NCI-H1092 treated with DMSO at 0.1 percent for 48 hours (cell line): ENCODE measurements at places on chromosomes 7 and 10.

- DNase-seq = no peak
These were observed 17.5 kb upstream of the OTUD1 start for GRCh38 chr10:23421397-23421796.

GRCh38 chr10:100140070-100140469, 45.8 kb downstream of the ERLIN1 start:
- DNase-seq = no peak

DNA sequence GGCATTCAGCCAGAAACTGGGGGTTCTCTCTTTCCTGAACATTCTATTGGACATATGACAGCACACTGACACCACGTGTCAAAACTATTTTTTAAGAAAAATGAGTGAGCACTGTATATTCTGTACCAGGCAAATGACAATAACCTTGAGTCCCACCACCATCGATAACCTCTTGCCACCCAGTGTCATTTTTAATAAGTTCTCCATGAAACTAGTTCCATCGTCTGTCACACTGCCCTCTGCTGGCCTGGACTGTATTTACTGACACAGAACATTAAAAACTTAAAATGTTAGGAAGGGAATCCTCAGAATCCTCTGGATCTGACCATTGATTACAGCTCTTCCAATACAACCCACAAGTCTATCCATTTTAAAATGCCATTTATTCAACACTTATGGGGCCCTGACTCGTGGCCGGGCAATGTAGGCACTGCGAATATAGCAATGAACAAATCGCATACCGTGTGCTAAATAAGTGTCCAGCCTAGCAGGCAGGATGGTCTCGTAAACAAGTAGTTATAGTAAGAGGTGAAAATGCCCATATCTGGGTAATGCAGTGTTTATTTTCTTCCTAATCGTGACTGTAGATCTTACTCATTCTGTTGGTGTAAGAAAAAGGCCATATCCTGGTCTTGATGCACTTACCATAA, 35.9 kb upstream of the CACNB2 start:
- DNase-seq = no peak

DNA sequence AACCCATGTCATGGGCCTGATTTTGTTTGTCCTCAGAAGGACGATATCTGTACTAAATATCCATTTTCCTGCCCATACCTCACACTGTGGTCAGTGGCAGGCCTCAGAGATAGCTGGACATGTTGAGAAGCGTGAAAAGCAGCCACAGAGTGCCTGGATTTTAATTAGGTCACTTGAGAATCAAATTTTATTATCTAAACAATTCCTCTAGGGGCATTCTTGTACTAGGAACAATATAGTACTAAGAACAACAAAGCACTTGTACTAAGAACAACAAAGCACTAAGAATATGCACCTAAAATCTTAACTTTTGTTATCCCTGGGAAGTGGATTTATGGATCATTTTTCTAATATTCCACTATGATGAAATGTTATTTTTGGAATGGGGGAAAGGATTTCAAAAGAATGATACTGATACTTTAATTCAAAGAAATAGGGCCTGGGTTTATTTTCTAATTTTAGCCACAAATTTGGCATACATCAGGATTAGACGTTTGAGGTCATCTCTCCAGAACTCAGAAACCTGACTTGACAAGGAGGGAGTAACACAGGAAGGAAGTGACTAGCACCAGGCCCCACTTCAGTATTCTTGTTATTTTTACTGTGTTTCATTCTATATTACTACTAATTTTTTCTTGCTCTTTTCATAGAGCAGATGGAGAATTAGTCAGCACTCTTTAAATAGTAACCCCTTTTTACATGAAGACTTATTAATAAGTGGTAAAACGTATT, 112.2 kb downstream of the EXOC4 start:
- no peak for DNase-seq

- peak; percentile 29 for DNase-seq
These were observed 14.4 kb upstream of the WBP1L start for GRCh38 chr10:102729029-102730026.

DNA sequence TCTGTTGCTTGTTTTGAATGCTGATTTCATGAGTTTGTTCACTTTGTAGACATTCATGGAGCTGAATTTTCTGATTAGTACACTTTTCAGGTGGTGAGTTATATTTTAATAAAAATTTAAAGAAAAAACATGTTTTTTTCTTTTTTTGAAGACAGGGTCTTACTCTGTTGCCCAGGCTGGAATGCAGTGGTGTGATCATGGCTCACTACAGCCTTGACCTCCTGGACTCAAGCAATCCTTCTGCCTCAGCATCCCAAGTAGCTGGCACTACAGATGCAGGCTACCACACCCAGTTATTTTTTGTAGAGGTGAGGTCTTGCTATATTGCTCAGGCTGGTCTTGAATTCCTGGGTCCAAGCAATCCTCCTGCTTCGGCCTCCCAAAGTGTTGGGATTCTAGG, 23.7 kb downstream of the PDZD8 start:
- no peak for DNase-seq

DNA sequence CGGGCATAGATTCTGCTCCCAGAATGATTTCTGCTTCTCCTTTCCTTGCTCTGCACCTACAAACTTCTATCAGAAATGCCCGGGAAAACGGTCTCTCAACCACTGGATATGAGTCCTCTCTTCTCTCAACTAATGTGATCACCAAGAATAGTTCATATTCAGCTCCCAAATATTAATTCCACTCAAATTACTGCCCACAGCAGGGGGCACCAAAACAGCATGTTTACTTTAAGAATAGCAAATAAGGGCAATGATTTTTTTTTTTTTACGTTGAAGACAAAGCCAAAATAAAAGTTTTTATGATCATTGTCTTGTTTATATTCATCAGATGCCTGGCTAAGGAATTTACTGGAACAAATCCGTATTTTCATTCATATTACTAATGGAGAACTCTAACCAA, 94.9 kb upstream of the PRSS1 start:
- no peak for DNase-seq

DNA sequence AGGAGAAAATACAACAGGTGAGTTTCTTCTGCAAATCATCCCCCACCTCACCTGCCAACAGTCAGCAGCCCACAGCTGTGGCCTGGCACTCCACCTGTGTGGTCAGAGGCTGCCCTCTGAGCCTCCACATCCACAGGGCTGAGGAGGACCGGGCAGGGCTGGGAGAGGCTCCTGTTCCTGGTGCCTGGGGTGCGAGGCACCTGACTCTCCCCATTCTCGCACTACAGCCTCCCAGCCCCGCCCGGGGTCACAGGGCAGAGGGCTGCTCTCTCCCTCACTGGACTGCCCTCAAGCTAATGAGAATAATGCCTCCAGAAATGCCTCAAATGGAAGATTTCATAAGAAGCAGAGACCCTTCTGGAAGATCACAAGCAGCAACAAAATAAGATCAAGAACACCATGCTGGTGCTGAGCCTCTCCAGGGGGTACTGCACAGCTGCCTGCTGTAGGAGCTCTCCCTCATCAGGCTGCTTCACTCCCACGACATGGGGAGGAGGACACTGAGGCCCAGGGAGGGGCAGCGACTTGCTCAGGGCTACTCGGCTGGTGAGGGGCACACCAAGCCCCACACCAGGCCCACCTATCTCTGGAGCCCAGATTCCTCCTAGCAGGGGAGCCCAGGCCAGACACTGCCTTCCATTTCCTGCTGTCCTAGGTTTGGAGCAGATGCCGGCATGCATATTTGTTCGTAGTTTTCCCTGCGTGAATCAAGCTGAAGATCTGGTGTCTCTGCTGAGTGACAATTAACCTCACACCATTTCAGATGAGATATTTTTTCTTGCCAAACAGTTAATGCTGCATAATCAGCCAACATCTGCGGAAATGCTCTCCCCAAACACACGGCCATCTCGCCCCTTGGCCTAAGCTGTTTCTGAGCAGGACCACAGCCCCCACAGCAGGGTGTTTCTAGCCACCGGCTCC, 76.5 kb downstream of the FAM53B start:
- DNase-seq = no peak

- no peak for DNase-seq
These were observed 767 bp upstream of the ADAM8 start for GRCh38 chr10:133277277-133277992.

- no peak for DNase-seq
These were observed 355.1 kb downstream of the GALNT17 start for GRCh38 chr7:71486856-71487628.

GRCh38 chr7:36283181-36283580, 106.5 kb upstream of the ANLN start:
- DNase-seq = no peak

DNA sequence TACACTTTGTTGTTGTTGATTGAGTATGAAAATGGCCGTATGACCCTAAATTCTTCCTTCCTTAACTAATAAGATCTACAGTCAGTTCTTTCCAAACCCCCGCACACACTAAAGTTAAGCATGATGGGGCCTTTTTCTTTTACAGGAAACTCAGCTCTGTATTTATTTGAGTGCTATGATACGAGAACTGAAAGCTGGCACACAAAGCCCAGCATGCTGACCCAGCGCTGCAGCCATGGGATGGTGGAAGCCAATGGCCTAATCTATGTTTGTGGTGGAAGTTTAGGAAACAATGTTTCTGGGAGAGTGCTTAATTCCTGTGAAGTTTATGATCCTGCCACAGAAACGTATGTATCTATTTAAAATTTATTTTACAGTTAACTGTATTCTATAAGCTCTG, 14.2 kb upstream of the NUP42 start:
- no peak for DNase-seq

DNA sequence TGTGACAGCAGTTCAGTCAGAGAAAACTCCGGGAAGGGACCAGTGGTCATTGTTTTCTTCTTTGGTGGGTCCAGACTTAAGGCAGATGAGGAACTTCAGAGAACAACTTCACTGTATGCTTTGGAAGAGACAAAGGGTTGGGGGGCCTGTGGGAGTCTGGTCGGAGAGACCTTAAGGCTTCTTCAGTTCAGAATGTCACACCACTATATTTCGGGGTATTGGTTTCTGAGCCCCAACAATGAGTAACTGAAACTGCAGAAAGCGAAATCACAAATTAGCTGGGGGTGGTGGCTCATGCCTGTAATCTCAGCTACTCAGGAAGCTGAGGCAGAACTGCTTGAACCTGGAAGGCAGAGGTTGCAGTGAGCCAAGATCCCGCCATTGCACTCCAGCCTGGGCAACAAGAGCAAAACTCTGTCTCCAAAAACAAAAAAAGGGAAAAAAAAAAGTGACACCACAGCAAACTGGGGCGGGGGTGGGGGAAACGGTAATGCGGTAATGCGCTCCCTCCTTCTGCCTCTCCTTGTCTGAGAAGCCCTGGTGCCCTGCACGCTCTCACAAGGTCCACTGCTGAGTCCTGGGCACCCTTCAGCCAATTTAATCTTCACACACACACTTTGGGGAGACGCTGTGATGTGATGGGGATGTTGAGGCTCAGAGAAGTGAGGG, 2.2 kb upstream of the ADIRF start:
- no peak for DNase-seq

DNA sequence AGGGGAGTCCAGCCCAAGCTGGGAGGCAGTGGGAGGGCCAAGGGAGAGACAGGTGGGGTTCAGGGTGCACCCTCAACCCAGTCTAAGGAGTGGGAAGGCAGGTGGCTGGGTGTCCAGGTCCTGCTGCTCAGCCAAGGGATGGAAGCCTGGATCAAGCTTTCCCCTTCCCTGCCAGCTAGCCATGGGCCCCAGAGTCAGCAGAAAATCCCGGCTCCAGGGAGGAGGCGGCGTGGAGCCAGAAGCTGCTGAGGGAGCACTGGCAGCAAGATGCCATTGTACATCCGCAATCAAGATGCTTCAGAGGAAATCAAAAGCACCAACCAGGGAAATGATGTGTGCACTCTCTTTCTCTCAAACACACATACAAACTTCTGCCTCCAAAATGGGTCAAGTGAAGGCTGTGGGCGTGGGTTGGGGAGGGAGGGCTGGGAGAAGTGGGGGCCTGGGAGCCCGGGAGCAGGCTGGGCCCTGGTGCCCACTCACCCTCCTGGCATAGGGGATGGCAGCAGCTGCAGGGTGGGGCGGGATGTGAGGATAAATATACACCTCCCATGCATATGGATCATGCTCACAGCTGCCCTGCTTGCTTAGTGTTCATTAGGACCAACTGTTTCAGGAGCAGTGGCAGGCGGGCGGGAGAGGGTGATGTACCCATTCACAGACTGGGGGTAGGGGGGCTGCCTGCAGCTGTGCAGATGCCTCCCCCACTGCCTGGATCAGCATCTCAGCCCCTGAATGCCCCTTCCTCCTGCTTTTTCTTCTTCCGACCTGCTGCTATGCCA, 24.2 kb downstream of the TRIM8 start:
- DNase-seq = no peak

GRCh38 chr7:108249453-108249852, 119.3 kb upstream of the LAMB4 start:
- DNase-seq = no peak

DNA sequence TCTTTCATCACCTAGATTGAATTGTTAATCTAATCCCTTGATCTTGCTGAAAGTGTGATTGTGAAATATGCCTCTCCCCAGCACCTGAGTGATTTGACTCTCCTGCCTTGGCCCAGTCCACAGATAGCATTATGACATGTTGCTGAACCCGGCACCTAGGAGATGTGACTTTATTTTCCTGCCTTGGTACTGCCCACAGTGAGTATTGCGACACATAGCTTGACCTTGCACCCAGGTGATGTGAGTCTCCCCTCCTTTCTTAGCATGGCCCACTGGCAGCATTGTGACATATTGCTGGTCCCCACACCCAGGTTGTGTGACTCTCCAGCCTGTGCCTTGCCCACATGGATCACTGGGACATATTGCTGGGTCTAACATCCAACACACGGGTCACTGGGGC, 32.5 kb upstream of the ZNF107 start:
- DNase-seq = no peak

DNA sequence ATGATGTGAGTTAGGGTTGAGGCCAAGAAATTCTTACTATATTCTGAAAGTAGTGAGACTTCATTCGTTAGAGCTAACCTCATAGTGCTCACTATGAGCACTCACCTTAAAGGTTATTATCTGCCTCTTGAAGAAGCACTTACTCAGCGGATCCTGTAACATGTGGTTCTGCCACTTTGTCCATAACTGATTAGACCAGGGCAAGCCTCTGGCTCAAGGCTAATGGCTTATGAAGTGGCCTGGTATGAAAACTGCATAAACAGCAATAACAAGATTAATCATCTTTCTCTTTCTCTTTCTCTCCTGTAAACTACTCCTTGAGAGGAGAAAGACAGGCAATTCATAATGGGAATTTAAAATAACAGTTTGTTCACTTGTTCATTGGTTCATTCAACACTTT, 82.8 kb downstream of the MAPK8 start:
- no peak for DNase-seq

DNA sequence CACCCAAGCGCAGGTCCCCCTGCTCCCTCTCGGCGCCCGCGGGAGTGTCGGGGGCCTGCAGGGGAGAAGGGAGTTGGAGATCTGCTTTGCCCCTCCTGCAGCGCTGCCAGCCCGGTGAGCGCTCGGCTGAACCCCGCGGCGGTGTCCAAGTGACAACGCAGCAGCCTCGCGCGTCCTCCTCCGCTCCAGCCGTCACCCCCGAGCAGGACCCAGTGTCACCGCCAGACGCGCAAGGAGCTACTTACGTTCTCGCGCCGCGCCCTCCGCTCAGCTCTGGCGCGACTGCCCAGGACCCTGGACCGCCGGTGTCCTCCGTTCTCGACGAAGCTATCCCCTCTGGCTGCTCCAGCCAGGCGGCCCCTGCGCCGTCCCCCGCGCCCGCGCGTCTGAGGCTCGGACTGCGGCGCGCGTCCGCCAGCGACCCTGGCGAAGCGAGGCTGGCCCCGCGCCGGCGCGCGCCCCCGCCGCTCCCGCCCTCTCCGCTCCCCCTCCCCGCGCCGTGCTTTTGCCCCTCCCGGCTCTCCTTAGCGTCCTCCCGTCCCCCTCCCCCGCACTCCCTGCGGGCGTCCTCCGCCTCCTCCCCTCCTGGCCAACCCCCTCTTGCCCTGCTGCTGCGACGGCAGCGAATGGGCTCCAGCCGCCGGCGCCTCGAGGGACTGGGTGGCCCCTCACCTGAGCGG, at the start of gene NRCAM:
NRCAM (minus strand) TSS at position 439 of the 680 bp plus-strand sequence. CDS start 216,372 bp downstream, outside the sequence.
- DNase-seq = peak; percentile 93
